HepG2 (cell line): ENCODE measurements at places on chromosomes 3 and 15. TPM values are rescaled to one million over a fixed set of nuclear protein-coding genes. Genes with fewer than 3 reads are reported as not detected.

DNA sequence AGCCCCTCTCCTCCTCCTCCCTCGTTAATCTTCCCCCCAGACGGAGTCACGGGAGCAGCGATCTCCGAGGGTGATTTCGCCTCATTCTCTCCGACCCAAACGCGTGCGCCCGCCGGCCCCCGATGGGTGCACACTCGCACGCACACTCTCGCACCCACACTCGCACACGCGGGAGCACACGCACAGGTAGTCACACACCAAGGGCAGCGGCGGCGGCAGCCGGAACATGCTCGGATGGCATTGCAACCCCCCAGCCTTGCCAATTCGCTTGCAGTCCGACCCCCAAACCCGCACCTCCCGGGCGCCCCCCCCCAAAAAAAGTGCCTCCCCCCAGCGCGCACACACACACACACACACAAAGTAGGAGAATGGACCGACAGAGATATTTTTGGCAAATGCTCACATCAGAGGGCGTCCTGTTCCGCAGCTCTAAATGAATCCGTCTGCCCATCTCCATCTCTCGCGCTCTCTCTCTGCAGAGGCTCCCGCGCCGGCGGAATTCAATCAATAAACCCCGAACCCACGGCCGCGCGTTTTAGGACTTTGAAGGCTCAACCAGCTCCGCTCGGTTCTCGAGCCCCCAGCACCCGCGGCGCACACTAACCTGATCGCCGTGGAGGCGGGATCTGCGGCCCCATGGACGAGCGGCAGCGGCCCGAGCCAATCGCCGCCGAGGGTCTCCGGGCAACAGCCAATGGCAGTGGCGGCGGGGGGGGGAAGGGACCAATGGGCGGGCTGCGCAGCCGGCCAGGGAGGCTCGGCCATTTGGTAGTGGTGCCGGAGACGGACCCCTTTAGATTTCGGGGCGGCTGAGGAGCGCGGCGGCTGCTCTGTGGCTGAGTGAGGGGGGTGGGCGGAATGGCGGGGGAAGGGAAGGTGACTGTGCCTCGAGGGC lies at the start of gene ANP32A:
Gene ANP32A, minus strand, starts transcription at position 601 of the 895 bp plus-strand sequence. Its CDS starts 144 bp downstream, at position 457.
- H3K4me1 ChIP-seq, result peaks cover 26% of the 10 kb centered on the region
- peak; percentile 85 for DNase-seq
- H3K36me3 ChIP-seq, result peaks cover 1% of the 10 kb centered on the region; the same call in 1 of the 3 replicates
- no peaks in the 10 kb centered on the region; the same call in 2 of the 3 replicates for H3K27me3 ChIP-seq

- H3K27ac ChIP-seq, result no peak overlapping the region
- no peak for DNase-seq
These were observed 66.7 kb downstream of the GRIP2 start for GRCh38 chr3:14473411-14473891.

- peaks cover 31% of the 10 kb centered on the region for H3K4me1 ChIP-seq
- H3K36me3 ChIP-seq, result 0 out of 3 replicates have a peak, but pooled peaks cover 12% of the 10 kb centered on the region
These were observed 2.2 kb downstream of the NR2F2 start for GRCh38 chr15:96332637-96333121.

GRCh38 chr3:3919316-3919715 lies 120.1 kb downstream of the LRRN1 start:
- H3K4me1 ChIP-seq, result no peaks in the 10 kb centered on the region
- H3K4me3 ChIP-seq, result no peak overlapping the region
- DNase-seq, result no peak
- H3K27ac ChIP-seq, result no peak overlapping the region
- no peaks in the 10 kb centered on the region for H3K27me3 ChIP-seq
- H3K36me3 ChIP-seq, result no peaks in the 10 kb centered on the region

Gene PAQR5
- 1.3 and 1.4 TPM in 2 replicates for polyA plus RNA-seq

- no peaks in the 10 kb centered on the region for H3K27me3 ChIP-seq
- no peak overlapping the region for H3K4me3 ChIP-seq
- no peak overlapping the region for H3K27ac ChIP-seq
- no peaks in the 10 kb centered on the region for H3K4me1 ChIP-seq
- DNase-seq, result no peak
These were observed 82.4 kb upstream of the PTX3 start for GRCh38 chr3:157354254-157354653.
